ENCODE measurements at places on chromosomes 11 and 22.

GRCh38 chr11:116481126-116481675, 291.6 kb downstream of the BUD13 start:
- no peak for DNase-seq

- no peak for DNase-seq
Measured at GRCh38 chr11:5293028-5293427, 8.7 kb downstream of the OR51B4 start.

GRCh38 chr11:133123796-133124195, 408.5 kb downstream of the OPCML start:
- DNase-seq, result no peak

GRCh38 chr22:42925598-42925997, 68.5 kb upstream of the ARFGAP3 start:
- DNase-seq, result no peak

- no peak for DNase-seq
Measured at GRCh38 chr11:40054631-40055030, 1404.8 kb downstream of the LRRC4C start.

GRCh38 chr11:35632301-35632700, 14.0 kb downstream of the FJX1 start:
- no peak for DNase-seq

DNA sequence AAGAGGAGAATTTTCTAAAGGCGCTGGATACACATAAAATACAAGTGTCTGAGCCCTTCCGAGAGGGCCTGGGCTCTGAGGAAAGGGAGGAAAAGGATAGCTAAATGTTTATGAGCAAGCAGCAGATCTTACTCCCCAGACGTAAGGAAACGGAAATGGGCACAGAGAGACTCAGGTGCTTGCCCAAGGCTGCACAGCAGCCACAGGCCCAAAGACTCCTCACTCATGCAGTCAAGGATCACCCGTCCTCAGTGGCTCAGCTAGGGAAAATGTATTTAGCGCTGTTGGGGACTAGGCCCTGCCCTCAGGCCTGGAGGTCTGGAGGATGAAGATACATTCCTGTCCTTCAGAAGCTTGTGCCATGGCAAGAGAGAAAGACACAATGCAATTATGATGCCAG, 107.2 kb upstream of the SYT13 start:
- no peak for DNase-seq

- DNase-seq, result no peak
Measured at GRCh38 chr11:70717936-70718595, 319.7 kb downstream of the CTTN start.

DNA sequence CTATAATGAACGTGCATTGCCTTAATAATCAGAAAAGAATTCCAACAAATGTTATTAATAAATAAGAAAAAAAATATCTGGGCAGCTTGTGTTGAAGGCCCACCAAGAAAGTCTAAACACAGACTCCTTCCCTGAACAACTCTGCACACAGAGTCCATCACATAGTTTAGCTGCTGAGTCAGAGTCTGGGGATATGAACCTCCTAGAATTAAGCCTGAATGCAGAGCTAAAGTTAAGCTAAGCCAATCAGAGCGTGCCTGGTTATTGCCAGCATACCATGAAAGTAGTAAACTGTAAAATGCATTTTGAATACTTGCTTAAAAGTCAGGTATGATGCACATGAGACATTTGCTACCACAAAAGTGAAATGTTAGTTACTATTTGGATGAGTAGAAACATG, 25.6 kb upstream of the TENM4 start:
- DNase-seq, result no peak

- DNase-seq, result no peak
Measured at GRCh38 chr22:33051960-33052839, 6.0 kb downstream of the SYN3 start.

GRCh38 chr11:118592616-118593367, 14.6 kb upstream of the PHLDB1 start:
- no peak for DNase-seq

- no peak for DNase-seq
Measured at GRCh38 chr22:32737811-32738497, 63.6 kb upstream of the TIMP3 start.

DNA sequence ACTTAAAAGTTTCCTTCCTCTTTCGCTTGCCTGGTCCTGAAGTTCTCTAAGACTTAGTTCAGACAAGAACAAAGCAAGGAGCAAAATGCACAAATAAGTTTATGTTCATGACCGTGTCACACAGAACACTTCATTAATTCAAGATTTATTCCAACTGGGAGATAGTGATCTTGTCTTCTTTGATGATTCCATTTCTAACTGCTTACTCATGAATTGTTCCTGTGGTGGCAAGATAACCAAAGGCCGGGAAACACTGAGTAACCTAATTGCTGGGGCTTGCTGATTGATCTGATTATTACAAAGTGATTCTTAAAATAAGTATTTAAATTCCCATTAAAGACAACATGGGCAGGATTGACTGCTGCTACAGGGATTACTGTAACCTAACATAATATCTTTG, 1462.9 kb upstream of the RAG2 start:
- no peak for DNase-seq

DNA sequence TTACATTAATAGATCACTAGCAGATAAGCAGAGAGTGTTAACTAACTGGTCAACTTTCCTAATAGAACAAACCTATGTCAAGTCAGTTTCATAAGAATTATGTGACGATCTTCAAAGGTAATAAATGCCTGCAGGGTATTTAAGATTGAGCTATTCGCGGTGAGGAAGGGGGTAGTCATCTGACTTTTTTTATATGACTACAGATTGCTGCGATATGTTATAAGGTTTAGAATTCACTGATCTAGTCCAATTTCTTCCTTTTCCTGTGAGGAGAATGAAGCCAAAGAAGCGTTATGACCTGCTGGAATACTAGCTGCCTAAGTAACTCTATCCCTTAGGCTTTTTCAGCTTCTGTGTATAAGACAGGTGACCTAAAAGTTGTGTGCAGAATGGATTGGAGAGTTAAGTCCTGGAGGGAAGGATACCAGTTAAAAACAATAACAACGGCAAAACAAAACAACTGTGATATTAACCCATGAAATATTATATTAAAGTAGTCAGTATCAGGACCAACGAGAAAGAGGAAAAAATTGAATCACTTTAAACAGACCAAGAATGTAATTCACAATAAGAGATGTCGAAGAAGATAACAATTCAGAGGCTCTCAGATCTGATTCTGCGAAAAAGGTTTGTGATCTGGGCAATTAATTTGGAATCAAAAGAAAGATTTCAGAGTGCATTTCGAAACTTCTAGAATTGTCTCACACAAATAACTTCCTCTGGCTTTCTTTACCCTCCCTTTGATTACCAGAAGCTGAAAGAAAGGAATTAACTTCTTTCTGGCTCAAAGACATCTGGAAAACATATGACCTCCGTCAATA, 630 bp downstream of the CASP4 start:
- DNase-seq, result no peak

DNA sequence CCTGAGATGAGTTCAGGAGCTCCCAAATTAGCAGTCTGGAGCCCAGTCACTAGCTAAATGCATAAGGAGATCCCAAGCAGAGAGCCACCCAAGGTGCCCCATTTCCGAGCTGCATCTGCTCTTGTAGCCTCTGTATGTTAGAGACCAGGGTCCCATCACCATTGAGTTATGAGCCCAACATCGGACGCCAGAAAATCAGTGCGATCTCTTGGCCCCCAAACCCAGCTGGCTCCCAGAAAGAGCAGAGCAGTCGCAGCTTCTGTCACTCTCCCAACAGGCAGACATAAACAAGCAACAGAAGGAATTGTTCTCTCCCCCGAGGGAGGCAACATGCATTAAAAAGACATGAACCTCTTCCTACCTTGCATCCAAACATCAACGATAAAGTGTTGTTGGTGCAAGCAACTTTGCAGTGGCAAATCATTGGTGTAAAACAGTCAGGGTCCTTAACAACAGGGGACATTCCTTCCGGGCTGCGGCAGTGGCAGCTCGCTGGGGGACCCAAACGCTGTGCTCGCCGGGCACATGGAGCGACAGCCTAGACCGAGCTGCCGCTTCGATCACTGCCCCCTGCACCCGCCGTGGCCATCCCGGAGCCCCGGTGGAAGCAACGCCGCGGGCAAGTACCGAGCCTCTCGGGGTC, 907.1 kb downstream of the DLG2 start:
- DNase-seq, result peak; percentile 22

DNA sequence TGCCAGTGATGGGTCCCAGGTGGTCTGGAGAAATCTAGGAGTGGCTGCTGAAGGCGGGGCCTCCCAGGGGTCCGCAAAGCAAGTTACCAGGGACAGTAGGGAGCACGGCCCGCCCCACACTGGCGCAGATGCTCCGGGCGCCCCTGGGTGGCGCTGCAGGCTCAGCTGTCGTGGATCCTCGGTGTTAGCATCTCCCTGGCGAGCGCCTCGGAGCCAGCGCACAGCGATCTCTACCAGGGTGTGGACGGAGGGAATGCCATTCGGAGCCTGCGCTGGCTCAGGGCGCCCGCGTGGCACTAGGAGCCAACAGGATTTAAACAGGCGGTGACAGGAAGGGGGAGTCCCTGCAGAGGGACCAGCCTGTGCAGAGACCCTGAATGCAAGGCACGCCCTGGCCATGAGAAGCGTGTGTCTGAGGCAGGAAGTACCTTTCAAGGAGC, 20.2 kb downstream of the FADS3 start:
- DNase-seq, result peak; percentile 88

DNA sequence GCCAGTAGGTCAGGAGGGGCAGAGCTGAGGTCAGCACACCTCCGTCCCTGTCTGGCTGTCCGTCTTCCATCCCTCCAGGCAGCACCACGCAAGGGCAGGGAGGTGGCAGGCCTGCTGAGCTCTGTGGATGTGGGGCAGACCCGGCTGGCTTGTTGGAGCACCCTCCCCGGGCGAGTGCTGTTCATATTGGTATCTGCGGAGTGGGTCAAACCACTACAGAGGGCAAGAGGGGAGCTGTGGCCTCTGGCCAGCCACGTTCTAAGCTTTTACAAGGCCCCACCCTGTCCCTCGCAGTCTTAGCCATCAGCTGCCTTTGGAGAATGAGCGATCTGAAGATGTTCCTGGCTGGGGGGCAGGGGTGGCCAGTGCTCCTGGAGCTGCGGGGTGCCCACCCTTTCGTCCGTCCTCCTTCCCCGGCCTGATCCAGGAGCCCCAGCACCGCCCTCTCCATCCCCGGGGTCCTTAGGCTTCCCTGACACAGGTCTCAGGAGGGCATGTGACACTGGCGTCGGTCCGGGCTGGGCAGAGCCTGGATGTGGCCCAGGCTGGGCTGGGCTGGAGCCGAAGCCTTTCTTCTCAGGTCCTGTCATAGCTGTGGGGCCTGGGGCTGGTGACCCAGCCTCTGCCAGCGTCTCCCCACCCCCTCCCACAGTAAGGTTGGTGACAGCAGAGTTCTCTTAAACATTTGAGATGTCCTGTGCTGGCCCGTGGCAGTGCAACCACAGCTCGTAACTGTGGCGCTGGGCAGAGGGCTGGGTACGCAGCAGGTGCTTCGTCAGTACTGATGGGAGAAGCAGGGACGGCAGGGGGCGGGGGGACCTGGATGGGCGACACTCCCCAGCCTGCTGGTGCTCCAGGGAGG, 31.7 kb upstream of the GRAMD4 start:
- no peak for DNase-seq

DNA sequence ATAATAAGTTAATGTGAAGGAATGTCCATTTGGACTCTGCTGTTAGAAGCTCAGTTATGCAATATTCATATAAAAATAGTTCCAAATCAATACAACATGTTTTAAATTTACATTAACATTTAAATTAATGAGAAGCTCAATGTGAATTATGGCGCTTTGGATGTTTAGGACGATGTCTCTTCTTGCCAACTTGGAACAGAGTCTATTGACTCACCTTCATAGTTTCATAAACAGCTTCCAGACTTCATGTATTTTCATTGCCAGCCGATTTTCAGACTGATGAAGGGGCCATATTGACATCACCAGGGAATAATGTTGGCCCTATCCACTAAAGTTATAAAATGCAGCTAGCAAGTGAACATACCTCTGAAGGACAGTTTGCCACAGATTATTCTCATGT, 1136.2 kb downstream of the LRRC4C start:
- no peak for DNase-seq

DNA sequence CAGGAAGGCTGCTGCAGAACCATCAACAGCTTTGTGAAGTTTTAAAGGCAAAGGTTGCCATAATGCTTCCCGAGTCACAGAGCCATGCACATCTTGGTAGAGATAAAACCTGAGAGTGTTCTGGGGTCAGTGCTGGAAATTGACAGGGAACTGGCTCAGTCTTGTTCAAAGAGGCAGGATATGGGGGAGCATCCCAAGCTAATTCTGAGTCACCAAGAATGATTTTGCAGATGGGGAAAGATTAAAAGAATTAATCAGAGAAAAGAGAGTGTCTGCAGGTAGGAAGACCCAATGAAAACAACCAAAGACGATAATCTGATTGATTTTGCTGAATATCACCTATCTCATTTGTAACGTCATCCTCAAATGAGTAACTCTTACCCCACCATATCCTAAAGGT, 99.9 kb upstream of the CD44 start:
- DNase-seq, result no peak

DNA sequence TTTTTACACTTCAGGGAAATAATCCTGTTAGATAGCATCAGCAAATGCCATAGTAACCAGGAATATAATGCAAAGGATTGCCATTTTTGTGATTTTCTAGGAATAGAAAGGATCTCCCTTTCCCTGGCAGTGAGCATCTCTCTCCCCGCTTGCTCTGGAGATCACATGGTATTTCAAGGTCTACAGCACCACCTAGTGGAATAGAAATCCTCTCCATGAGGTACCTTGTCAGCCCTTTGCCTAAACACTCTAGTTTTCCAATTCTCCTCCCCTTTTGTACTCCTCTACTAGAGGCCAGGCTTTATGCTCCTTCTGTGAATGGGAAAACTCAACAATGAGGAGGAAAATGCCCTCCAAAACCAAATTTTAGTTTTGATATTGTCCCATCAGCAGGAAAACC, 78.4 kb downstream of the XRRA1 start:
- no peak for DNase-seq

GRCh38 chr11:45664376-45665205, 831 bp downstream of the CHST1 start:
- no peak for DNase-seq

- DNase-seq, result no peak
Measured at GRCh38 chr11:76916712-76917111, 56.0 kb downstream of the ACER3 start.

GRCh38 chr11:102061276-102061675, 14.0 kb downstream of the CFAP300 start:
- no peak for DNase-seq

- peak; percentile 63 for DNase-seq
Measured at GRCh38 chr11:120563703-120564572, 52.4 kb downstream of the GRIK4 start.

DNA sequence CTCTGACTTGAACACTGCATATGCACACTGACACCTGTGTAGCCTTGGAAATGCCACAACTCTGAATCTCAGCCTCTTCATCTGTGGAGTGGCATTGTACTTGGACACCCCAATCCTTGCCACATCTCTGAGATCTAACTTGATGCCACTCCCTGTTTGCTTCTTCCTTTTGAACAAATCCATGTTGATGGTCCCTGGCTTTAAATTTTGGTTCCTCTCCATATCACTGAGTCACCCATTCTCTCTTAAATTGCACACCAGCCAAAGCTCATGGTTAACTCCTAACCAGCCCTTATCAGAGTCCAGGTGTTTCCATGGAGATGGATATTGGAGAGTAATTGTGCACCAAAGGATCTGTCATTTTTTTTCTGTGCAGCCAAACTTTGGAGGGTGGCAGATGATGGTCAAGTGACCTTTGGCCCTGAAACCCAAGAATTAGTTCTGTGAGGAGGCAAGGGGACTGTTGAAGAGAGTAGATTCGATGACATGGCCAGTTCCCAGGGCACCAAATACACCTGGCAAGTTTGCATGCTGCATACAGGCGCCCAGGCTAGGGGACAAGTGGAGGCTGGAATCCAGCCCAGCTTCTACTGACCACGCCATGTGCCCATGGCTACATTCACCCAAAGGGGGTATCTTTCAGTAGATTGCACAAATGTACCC, 25.1 kb upstream of the PAMR1 start:
- no peak for DNase-seq

- no peak for DNase-seq
Measured at GRCh38 chr11:122036018-122036417, 80.0 kb downstream of the BLID start.
